ENCODE measurements at places on chromosomes 16 and 17.

DNA sequence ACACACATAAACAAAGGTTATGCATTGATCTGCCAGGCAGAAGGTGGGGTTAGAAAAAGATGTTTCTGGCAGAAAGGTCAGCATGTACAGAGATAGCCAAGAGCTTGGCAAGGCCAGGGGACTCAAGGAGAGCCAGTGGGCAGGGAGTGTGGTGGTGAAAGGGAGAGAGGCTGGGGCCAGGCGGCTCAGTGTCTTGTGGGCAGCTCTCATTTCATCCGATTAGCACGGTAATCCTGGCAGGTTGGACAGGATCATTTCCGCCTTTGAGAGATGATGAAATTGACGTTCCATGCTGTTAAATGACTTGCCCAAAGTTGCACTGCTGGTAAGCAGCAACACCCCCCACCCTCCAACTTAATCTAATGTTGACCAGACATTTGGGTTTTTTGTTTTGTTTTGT is 3.6 kb downstream of the CHD9 start:
- no peak for DNase-seq

DNA sequence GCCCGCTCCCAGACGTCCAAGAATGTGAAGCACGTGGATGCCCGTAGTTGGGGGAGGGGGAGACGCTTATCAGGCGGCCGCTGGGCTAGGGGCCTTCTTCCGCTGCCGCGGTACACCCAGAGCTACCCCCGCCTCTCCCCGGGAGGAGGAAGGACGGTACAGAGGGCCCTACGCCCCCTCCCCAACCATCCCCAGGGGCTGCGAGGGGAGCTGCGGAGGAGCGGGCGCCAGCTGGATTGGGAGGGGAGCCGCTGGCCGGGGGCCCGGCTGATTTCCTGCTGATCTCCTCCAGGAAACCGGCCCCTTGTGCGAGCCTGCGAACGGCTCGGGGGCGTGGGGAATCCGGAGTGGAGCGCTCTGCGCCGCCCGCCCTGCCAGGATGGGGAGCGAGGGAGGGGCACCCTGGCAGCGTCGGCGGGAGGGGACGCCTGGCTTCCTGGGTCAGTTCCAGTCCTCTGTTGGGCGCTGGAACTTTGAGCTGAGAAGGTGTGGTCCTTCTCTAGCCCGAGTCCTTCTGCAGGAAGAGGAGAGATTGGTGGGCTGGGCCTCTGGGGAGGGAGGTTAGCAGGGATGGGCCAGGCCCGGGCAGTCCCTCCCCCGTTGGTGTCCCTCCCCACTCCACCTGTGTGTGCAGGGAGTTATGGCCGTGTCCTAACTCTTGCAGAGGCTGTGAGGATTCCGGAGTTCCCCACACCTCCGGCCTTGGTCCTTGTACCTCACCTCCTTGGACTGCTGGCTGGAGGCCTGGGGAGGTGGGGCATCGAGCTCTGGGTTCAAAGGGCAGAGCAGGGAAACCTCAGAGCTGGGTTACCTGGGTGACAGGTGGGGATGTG is 19.2 kb downstream of the GJD3 start:
- no peak for DNase-seq

DNA sequence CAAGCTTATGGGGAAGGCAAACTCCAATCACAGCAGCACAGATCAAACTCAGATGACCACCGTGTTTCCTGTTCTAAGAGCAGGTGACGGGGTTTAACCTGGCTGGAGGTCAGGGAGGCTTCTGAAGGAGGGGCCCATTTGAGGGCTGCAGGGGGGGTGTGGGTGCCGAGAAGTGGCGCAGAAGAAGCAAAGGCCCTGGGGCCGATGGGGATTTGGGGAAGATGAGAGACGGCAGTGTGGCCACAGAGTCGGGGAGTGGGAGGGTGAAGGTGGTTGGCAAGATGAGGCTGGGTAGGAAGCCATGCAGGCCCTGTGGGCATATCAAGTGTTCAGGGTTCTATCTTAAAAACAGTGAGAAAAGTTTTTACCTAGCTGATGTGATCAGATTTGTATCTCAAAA is 122.9 kb downstream of the CLEC16A start:
- no peak for DNase-seq

DNA sequence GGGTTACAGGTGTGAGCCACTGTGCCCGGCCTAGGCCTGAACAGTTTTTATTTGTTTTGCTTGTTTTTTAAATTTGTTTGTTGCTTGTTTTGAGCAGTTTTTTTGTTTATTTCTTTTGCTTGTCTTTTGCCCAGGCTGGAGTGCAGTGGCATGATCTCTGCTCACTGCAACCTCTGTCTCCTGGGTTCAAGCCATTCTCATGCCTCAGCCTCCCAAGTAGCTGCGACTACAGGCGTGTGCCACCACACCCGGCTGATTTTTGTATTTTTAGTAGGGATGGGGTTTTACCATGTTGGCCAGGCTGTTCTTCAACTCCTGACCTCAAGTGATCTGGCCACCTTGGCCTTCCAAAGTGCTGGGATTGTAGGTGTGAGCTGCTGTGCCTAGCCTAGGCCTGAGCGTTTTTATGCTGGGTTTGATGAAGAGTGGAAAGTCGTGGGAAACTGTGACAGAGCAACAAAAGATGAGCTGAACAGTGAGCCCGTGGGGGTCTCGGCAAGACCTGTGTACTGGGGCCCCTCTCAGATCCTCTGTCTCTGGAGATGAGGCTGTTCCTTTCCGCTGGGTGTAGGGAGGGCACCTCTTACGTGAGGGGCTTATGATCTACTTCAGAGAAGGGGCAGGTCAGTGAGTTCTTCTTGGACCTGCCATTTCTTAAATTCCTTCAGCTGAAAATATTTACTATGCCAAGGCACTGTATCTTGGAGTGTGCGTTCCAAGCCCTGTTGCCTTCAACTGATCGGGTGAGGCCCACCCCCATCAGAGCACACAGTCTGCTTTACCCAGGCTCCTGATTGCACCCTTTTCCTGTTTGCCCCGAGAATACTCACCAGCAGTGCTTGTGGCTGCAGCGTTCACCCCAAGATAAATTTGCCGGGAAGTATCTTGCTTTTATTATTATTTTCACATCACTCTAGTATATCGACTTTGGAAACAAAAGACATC is 322.1 kb downstream of the SEC14L1 start:
- no peak for DNase-seq

GRCh38 chr17:42378359-42378958 is 9.8 kb downstream of the STAT3 start:
- no peak for DNase-seq

Measured in stimulated activated CD4-positive, alpha-beta T cell treated with anti-CD3 and anti-CD28 coated beads, Interleukin-15, amount 100 ng/mL, for 1 hour (primary cell).